Thoracic aorta (tissue), 2 donors: ENCODE measurements at places on chromosomes 3 and 15.

- no peak for DNase-seq
Observed at GRCh38 chr15:57819646-57820045, 113.1 kb downstream of the POLR2M start.

GRCh38 chr3:128011140-128011539, 41.1 kb upstream of the SEC61A1 start:
- DNase-seq, result no peak

GRCh38 chr15:76175442-76175841, 115.7 kb downstream of the TMEM266 start:
- DNase-seq, result no peak

GRCh38 chr15:35717721-35718120, 171.8 kb upstream of the DPH6 start:
- DNase-seq, result no peak

DNA sequence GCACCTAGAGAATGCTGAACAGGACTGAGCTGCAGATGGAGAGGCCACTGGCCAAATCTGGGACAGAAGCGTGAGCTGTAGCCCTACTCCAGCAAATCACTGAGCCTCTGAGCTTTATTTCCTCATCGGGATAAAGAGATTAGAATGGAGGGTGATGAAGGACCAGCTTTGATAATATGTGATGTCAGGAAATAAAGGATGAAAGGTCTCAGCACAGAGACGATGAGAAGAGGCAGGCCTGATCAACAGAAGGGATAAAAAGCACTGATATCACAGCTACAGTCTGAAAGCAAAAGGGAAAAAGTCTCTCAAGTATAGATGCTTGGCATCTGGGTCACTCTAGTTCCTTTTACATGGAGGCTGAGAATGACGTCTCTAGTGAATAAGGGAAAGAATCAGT, 70.0 kb downstream of the DHX30 start:
- no peak for DNase-seq
